ENCODE measurements at places on chromosomes 1 and 21.

- DNase-seq, result no peak
These were observed 387.8 kb upstream of the PKN2 start for GRCh38 chr1:88296227-88296626.

DNA sequence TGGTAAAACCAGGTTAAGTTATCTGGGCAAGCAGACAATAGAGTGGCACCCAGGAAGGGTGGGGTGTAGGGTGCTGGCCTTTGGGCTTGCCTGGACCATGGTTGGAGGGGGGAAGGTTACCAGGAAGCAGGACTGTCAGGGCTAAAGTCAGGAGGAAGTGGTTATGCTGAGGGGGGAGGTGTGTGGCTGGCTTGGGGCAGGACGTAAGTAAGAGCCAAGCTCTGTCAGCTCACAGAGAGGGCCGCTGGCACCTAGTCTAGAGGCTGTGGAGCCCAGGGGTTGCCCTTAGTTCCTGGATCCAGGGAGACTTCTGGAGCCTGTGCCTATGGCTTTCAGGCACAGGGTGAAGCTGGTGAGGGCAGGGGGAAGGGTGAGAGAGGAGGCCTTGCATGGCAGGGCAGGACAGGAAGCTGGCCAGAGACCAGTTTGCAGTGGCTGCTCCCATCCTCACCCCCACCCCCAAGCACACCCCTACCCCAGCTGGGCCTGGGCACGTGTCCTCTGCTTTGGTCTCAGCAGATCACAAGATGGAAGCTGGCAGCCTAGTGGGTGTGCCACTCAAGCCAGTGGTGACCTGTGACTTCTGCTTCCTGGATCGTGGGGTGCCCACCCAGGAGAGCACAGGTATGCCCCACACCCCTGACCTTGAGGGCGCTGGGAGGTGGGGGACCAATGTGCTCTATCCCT is 20.5 kb upstream of the SMYD3 start:
- DNase-seq, result no peak

DNA sequence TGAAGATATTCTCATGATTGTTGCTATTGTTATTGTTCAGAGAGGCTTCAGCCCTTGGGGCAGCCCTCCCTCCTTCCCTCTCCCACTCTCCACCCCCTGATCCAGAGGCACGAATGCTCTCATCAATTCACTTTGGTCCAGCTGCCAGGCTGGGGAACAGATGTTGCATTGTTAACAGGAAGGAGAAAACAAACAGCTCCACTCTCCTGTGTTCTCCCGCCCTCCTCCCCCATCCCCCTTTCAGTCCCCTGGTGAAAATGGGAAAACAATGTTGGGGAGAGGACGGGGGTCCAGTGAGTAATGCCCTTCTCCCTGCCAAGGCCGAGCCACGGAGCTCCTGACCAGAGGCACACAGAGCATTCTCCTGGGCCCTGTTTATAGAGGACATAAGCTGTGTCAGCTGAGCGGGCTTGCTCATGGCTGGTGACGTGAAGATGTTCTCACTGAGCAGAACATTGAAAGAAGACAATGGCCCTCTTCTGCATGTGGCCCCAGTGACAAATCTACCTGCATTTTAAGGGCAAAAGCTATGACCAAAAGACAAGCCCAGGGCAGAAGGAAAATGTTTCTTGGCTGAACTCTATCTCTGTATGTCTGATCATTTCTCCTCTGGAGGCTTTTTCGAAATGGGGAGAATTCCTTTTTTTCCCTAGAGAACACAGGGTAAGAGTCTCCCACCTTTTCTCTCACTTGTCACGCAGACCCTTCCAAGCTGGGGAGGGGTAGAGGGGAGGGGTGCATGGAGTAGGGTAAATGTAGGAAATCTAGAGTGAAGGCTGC is 111.7 kb downstream of the GLUL start:
- no peak for DNase-seq

DNA sequence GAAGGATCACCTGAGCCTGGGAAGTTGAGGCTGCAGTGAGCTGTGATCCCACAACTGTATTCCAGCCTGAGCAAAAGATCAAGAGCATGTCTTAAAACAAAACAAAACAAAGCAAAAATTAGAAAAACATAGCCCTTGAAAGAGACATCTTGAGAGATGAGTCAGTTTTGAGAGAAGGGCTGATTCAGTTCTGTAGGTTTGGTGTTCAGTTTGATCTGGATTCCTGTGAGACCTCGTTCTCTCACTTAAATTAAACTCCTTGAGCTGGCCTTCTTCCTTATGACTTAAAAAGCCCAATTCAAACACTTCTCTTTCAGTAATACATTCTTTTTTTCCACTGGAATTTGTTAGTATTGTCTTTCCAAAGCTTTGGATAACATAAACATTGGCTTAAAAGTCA is 164.2 kb downstream of the NRIP1 start:
- no peak for DNase-seq

DNA sequence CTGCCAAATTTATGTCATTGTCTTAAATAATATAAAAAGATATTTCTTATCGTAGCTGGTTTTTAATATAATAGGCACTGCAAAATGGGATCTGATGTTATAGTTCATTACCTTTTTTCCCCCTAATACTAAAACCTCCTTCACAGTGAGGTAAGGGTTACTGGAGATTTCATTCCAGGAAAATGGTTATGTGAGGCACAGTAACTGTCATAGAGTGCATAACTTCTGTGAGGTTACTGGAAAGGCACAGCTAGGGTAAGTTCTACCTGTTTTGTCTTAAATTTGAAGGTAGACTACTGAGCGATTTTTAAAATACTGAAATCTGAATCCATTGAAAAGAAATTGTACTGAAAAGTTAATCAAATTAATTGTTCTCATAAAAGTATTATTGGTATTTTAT is 13.0 kb downstream of the ADGRL2 start:
- no peak for DNase-seq

DNA sequence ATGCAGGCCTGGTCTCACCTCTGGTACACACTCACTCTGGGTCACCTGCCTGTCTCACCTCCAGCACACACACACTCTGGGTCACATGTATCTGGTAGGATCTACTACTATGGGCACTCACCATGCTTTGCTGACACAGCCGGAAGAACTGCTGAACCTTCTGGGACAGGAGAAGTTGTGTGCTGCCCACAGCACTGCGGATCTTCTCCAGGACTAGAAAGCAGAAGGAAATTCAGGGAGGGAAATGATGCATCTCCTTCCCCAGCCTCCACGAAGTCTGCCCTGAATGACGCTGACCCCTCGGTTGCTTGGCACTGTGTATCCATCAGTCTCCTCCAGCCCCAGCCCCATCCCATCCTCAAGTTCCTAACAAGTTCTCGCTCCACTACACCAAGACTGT is 7.9 kb upstream of the SMIM12 start:
- no peak for DNase-seq

DNA sequence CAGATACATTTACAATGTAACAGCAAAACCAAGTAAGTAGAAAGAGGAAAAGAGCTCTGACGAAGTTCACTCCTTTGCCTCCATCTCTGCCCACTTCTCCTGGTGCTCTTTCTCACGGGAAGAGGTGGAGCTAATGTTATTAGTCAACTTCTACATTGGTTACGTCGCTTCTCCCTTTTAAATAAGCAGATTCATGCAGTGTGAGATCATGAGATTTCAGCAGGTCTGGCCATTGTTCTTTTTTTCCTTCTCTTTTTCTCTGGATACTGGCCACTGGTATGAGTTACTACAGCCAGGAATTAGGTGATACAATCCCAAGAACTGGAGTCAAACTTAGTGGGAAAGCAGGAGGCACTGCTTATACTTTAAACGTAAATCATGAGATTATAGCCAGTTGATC is 207.1 kb downstream of the AKT3 start:
- DNase-seq, result no peak

DNA sequence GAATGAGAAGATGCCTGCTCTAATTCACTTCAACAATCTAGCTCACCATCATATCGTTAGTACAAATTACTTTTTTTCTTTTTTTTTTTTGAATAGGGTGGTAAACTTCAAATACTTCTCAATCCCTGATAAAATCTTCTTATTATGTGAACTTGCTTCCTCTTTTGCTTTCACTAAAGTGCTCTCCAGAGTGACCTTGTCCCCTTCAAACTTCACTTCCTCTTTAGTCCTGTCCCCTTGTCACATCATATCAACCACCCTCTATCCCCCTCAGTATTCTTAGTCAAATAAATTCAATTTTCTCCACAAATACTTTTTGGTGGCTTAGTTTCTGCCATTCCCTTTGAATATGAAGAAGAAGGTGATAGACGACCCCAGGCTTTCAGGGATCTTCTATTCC is 124.9 kb upstream of the PLXNA2 start:
- DNase-seq, result no peak

GRCh38 chr1:2079396-2080085 is 29.3 kb downstream of the PRKCZ start:
- no peak for DNase-seq

- DNase-seq, result peak; percentile 67
These were observed 1.3 kb downstream of the SH2D2A start for GRCh38 chr1:156815307-156815826.

GRCh38 chr1:167617153-167618147 is 12.6 kb upstream of the RCSD1 start:
- no peak for DNase-seq

DNA sequence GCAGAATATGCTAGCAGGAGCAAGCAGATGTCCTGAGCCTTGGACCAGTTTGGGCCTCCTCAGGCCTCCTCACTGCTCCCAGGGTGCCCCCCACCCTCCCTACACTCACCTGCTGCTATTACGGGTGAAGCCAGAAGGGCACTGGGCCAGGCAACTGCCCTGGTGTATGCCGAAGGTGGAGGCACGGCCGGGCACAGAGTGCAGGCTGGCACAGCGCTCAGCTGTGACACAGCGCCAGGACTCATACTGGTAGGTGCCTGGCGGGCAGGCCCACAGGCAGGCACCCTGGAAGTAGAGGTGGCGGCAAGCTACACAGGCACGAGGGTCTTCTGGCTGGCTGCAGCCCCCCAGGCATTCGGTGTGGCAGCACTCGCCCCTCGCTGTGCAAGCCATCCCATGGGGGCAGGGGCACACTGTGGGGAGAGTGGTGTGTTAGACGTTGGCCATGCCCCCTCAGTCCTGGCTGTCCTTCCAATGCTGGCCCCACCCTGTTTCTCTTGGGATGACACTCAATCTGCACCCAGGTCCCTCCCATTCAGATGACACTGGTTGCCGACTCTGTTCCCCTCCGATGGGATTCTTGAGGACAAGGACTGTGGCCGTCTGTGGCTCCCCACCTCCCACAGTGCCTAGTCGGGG is 7.0 kb downstream of the INSRR start:
- DNase-seq, result no peak

DNA sequence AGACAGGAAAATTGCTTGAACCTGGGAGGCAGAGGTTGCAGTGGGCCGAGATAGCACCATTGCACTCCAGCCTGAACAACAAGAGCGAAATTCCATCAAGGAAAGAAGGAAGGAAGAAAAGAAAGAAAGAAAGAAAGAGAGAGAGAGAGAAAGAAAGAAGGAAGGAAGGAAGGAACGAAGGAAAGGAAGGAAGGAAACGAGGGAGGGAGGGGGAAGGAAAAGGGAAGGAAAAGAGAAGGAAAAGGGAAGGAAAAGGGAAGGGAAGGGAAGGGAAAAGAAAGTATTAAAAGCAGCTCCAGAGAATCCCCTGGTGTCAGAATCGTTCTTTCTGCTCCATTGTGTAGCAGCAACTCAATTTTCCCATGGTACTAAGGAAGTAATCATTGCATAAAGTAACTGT is 19.2 kb upstream of the ZSWIM5 start:
- DNase-seq, result no peak

GRCh38 chr1:94543893-94544635 is 2.5 kb upstream of the F3 start:
- DNase-seq, result no peak

- no peak for DNase-seq
These were observed 142.9 kb downstream of the LRRC7 start for GRCh38 chr1:69710484-69711189.

GRCh38 chr1:146036241-146036964 is 14.9 kb upstream of the HJV start:
- no peak for DNase-seq

DNA sequence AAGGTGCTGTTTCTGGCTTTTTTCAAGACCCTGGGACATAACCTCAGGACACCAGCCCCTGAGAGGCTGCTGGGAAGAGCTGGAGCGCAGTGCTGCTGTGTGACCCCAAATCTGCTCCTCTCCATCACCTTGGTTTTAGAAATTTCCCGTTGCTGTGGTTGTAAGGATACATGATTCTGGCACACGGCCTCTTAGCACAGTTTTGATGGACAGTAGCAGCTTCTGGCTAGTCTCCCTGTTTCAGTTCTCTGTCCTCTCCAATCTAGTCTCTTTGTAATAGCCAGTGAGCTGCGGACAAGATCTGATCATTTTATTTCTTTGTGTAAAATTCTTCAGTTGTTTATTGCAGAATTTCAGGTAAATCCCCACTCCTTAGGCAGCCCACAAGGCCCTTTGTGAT is 3.1 kb downstream of the CLIC6 start:
- DNase-seq, result no peak

- no peak for DNase-seq
These were observed 18.9 kb upstream of the NID1 start for GRCh38 chr1:236083650-236084385.

- no peak for DNase-seq
These were observed 4.8 kb downstream of the KCNA2 start for GRCh38 chr1:110601332-110601731.

- DNase-seq, result no peak
These were observed 258.7 kb downstream of the RYR2 start for GRCh38 chr1:237300642-237301041.

- DNase-seq, result no peak
These were observed 36.6 kb upstream of the ARF1 start for GRCh38 chr1:228045871-228046270.

DNA sequence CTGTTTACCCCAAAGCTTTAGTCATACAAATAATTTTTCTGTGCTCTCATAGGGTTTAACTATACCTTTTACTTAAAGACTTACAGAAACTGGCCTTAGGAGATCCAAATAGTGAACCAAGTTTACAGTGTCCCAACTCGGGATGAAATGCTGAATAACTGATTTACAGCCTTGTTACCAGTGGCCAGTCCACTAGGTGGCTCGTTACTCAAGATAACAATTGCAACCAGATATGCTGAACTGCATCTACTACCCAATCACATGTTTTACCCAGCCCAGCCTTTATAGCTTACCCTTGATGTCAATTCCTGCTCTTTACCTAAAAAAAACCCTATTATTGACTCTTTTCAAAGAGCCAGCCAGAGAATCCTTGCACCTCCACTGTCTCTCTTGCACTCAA is 1148.8 kb upstream of the ADGRL4 start:
- no peak for DNase-seq

DNA sequence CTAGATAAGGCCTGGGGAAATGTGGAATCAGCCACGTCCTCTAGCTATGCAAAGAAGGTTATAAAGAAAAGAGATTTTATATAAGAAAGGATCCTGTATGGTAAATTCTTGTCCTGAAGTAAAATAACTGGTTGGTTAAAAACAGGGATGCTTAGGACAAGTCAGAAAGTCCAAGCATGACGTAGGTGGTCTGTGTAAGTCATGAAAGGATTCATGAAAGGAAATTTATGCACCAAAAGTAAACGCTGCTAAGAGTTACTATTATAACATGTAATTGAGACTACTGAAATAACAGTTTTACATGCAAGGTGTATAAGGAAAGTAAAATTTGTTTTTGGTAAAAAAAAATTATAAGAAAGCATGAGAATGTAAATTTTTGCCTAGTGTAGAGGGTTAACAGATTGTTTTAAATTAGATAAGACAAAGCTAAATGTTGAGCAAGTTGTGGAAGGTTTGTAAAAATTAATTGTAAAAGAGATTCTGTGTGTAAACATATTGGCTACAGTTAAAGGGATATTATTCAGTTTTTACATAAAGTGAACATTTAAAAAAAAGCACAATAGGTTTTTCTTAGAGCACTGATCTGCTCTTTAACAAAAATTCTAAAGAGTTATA is 43.9 kb downstream of the PIGK start:
- no peak for DNase-seq

- DNase-seq, result no peak
These were observed 34.4 kb upstream of the LRRC7 start for GRCh38 chr1:69533343-69533742.

- no peak for DNase-seq
These were observed 39.5 kb upstream of the SGIP1 start for GRCh38 chr1:66494482-66494881.

Data from right renal cortex interstitium (tissue), 3 donors.